ENCODE measurements at places on chromosomes 13 and 19.

- DNase-seq = no peak
These were observed 12.9 kb downstream of the NHLRC3 start for GRCh38 chr13:39051157-39051556.

- DNase-seq = no peak
These were observed 15.4 kb downstream of the CBARP start for GRCh38 chr19:1222394-1222793.

GRCh38 chr19:47444388-47444821, 25.1 kb upstream of the MEIS3 start:
- no peak for DNase-seq

DNA sequence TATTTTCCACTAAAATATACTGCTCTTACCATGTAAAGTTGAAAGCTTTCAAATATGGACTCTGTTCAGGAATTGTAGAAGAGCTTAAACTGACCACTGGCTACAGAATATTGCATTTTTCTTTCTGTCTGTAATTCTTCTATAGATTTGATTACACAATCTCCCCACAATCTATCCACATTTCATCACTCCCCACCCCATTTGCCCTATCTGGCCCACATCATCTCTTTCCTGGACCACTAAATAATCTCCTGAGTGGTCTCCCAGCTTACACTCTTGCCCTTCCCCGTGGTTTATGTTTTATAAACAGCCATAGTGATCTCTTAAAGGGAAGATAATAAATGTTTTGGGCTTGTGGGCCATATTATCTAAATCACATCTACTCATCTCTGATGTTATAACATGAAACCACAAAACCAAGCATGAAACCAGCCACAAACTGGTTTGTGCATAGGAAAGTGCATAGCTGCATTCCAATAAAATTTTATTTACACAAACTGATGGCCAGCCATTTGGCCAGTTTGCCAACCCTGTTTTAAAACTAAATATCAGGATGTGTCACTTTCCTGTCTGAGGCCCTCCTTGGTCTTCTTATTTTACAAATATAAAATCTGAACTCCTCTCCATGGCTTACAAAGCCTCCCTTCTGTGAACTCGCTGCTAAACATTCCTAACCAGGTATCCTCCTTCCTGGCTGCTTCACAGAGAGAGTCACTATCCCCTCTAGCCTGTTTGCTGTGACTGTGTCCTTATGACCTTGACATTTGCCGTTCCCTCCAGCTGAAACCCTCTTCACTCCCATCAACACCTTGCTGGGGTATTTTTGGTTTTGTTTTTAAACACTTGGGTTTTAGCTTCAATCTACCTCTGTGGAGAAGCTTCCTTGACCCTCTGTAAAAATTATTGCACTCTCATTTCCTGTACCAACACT, 500.9 kb downstream of the GPC6 start:
- DNase-seq = no peak

DNA sequence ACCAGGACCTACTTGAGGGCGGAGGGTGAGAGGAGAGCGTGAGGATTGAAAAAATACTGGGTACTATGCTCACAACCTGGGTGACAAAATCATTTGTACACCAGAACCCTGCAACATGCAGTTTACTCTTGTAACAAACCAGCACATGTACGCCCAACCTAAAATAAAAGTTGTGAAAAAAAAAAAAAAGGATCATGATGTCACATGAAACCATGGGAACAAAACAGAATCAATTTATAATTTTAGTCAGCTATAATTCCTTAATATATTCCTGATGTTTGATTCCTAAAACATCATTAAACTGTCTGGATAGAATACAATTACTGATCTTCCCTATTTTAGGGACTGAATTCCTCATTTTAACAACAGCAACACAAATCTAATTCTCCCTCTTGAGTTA, 160.6 kb upstream of the SPRY2 start:
- DNase-seq = no peak

DNA sequence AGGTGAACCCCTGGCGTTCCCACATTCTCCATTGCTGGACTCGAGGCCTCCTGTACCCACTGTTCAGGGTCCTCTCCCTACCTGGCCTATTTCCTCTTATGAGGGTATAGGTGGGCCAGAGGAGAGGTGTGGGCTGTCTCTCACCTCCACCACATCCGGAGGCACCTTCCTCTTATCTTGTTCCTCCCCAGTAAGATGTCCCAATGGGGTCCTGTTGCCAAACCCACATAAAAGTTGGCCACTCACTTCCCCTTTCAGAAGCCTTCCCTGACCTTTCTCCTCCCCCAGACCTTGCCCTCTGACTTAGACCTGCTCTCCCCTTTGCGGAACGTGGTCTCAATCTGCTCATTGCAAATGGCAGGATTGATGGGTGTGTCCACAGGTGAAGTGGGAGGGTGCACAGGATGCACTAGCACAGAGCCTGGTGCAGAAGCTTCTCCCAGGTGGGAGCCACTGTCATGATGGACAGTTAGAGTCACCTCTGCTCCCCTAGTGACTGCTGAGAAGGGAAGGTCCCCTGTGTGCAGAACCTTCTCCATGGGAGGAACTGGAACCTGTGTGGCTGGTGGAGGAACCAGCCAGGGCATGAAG, 1.3 kb downstream of the CYP4F3 start:
- DNase-seq = no peak

- no peak for DNase-seq
These were observed 101.7 kb upstream of the SERP2 start for GRCh38 chr13:44271915-44272341.

DNA sequence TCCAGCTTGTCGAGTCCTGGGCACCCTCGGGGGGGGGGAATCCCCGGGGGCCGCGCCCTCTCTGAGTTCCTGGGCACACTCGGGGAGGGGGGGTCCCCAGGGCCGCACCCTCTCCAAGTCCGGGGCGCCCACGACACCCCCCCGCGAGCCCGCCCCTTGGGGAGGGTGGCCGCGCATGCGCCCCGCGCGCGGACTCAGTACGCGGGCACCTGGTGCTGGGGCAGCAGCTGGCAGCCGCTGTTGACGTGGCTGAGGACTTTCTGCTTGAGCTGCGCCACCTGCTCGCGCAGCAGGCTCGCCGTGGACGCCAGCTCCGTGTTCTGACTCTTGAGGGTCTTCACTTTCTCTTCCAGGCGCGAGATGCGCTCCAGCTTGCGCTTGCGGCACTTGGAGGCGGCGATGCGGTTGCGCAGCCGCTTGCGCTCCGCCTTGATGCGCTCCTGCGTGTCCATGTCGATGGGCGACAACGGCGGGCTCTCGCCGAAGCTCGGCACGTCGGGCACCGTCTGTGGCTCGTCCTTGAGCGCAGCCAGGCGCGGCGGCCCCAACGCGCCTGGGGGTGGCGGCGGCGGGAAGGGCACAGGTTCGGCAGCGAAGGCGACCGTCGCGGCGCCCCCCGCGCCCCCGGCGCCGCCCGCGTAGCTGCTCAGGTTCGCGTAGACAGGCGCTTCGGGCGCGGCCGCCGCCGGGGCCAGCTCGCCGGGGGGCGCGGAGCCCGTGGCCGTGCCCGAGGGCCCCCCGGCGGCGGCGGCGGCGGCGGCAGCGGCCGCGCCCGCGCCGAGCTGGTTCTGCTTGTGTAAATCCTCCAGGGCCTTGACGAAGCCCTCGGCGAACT, 958 bp downstream of the JUND start:
- peak; percentile 57 for DNase-seq

GRCh38 chr19:37594982-37595382, 306 bp downstream of the ZNF540 start:
- DNase-seq = peak; percentile 33

- no peak for DNase-seq
These were observed 40.3 kb downstream of the ZNF557 start for GRCh38 chr19:7109678-7110289.

GRCh38 chr13:28528848-28529247, 33.9 kb upstream of the FLT1 start:
- DNase-seq = no peak

GRCh38 chr13:43005460-43006236, 13.6 kb upstream of the EPSTI1 start:
- no peak for DNase-seq

DNA sequence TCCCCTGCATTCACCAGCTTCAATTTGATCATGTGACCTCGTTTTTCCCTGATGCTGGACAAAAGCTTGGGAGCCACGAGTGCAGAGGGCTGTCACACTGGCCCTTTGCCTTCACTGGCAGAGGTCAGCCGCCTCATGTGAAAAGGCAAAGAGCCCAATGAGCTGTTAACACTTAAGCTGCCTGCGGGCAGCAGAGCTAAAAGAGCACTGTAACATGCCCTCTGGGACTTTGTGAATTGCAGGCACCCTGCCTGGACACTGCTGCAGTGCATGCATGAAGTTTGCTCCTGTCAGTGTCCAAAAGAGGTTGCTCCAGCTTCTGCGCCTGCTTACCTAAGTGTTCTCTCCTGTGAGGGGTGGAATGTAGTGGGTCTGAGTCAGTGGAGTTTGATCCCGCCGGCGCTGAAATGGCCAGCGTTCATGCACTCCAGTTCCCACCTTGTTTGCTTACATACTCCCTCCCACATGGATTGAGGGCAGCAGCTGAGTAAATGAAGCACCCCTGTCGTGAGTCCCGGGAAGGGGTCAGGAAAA, 193.7 kb downstream of the RFC3 start:
- DNase-seq = no peak

- DNase-seq = peak; percentile 91
These were observed 2.0 kb downstream of the VSIG10L start for GRCh38 chr19:51339687-51340656.

DNA sequence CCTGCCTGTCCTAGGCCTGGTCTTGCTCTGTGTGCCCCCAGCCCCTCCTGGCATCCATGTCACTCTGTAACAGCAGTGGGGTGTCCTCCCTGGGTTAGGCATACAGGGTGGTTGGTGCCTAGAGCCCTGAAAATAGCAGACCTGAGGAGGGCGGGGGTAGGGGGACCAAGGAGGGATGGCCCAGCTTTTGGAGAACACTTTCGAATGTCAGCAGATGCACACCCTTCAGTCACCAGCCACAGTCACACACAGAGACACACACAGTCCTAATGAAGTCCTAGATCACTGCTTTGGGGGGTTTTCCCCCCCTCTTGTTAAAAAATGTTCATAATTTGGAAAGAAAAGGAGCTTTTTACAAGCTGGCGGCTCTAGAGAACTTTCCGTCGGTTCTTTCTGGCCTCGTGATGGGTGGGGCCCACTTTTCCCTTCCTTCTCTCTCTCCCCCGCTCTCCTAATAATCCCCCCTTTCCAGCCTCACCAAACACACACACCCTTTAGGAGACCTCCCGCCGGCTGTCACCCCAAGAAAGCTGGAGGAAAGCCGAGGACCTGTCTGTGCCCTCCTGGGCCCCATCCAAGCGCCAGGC, 47.9 kb downstream of the LYL1 start:
- DNase-seq = no peak

DNA sequence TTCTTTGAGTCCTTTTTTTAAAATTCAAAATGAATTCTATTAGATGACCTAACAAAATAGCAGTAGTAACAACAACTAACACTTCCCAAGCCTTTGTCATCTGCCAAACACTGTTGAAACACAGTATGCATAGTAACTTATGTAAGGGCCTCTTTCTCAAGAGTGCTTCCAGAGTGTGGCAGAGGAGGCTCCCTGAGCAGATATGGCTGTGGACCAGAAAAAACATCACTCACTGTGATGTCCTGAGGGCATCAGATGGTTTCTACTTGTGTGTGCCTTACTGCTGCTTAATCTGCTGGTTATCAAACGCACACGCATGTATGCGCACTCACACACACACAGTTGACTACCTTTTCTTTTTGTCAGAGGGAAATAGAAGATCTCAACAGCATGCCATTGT, 110.8 kb downstream of the DLEU7 start:
- no peak for DNase-seq

Measured in stimulated activated CD8-positive, alpha-beta memory T cell treated with anti-CD3 and anti-CD28 coated beads, Interleukin-4, amount 100 ng/mL, for 4 hours (primary cell).